ENCODE measurements at places on chromosomes 2 and 18.

DNA sequence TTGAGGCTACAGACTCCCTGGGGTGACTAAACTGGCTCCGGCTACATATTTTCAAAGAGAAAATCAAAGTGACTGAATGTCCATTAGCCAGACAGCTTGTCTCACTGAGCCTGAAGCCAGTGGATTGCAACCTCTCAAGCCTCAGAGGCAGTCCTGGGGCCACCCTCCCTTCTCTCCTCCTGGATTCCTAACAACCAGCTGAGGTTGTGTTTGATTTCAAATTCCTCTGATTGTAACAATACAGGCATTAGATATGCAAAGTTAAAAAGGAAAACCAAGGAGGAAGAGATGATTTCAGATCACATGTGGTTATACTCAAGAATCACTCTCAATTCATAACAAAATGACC is 101.0 kb upstream of the LMAN1 start:
- no peak for DNase-seq

- DNase-seq, result no peak
Measured at GRCh38 chr18:36770315-36770946, 58.4 kb downstream of the TPGS2 start.

GRCh38 chr2:20185176-20186022 is 39.5 kb downstream of the SDC1 start:
- no peak for DNase-seq

DNA sequence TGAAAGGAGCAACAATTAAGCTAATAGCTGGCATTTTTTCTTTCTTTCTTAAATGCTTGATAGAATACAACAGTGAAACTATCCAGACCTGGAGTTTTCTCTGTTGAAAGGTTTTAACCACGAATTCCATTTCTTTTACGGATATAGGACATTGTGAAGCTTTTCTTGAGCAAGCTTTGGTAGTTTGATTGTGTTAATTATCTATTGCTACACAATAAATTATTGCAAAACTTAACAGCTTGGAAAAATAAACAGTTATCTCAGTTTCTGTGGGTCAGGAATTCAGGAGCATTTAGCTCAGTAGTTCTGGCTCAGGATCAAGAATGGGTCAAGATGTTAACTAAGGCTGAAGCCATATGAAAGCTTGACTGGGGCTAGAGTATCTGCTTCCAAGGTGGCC is 11.7 kb downstream of the PHOSPHO2 start:
- DNase-seq, result no peak

Data from stimulated activated naive CD8-positive, alpha-beta T cell treated with anti-CD3 and anti-CD28 coated beads, Interleukin-15, Interleukin-2, amounts not matched to agents 100 U/mL and 50 U/mL, for 24 hours (primary cell).